ENCODE measurements at places on chromosomes 3 and 15.

DNA sequence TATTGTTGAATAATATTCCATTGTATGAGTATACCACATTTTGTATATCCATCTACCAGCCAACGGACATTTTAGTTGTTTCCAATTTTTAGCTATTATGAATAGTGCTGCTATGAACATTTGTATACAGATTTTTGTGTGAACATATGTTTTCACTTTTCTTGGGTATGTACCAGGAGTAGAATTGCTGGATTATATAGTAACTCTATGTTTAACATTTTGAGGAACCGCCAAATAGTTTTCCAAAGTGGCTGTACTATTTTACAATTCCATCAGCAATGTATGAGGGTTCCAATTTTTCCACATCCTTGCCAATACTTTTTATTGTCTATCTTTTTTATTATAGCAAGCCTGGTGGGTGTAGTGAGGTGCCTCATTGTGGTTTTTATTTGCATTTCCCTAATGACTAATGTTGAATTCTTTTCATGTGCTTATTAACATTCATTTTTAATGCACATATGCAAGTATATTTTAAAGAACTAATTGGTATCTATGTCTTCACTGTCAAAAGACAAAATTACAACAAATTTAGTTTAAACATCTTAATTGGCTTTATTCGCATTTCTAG is 77.5 kb upstream of the PIAS1 start:
- DNase-seq = no peak

DNA sequence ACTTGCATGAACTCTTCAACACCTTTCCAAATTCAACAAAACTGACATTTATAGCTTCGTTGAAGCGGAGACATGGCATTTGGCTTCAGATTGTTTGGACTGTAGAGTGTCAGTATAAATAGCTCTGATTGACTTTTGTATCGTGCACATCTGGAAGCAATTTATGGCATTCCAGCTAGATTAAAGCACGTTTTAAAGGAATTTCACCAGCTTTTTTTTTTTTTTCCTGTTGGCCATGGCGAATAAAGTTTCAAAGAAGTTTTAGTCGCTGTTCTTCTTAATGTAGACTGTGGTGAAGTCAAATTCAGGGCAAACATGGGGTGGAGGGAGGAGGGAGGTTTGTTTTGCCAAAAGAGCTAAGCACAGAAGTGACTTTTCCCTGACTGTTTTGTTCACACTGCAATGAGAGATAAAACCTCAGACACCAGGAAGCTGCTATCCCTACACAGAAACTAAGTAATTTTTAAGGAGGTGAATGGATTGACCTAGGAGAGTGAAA is 391.0 kb upstream of the RARB start:
- DNase-seq = no peak

DNA sequence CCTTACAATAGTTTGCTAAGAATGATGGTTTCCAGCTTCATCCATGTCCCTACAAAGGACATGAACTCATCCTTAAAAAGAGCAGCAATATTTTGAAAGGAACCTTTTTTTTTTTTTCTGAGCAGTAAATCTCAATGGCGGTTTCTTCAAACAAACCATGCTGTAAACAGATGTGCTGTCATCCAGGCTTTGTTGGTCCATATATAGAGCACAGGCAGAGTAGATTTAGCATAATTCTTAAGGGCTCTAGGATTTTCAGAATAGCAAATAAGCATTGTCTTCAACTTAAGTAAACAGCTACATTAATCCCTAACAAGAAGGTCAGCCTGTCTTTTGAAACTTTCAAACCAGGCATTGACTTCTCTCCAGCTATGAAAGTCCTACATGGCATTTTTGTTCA is 334.2 kb downstream of the SLC9A9 start:
- DNase-seq = no peak

- no peak for DNase-seq
Measured at GRCh38 chr15:89462198-89462912, 34.0 kb downstream of the RHCG start.

DNA sequence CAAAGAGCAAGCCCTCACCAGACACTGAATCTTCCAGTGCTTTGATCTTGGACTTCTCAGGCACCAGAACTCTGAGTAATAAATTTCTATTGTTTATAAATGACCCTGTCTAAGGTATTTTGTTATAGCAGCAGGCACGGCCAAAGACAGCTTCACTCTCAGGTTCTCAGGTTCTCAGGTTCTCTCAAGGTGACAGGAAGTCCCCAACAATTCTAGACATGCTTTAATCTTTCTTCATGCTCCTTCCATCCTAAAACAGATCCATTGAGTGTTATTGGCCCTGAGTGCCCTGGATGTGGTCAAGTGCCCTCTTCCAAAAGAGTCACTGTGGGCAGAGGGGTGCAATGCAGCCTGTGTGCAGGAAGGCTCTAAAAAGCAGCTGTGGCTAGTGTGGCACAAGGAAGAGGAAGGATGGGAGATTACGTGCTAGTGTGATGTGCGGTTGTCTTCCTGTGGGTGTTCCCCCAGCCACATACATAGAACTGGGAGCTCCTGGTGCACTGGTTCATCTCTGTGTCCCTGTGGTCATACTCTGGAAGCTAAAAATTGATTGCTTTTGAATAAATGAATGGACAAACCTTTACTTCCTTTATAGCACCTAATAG is 11.0 kb upstream of the RAB7A start:
- peak; percentile 56 for DNase-seq

DNA sequence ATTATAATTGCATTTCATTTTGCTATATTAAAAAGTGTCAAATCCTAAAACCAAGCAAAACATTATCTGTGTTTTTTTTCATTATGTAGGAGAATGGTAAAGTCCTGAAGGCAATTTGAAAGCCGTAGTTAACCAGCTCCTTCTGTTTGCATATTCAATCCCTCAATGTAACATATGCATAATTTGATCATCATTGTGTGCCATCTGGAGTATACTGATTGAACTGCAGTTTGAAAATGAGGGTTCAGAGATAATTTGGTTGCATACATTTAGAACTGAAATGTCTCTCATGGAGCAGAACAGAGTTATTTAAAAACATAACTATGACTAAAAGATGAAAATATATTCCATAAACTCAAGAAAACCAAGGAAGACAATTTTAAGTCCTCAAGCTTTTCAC is 518.6 kb downstream of the GBE1 start:
- no peak for DNase-seq

DNA sequence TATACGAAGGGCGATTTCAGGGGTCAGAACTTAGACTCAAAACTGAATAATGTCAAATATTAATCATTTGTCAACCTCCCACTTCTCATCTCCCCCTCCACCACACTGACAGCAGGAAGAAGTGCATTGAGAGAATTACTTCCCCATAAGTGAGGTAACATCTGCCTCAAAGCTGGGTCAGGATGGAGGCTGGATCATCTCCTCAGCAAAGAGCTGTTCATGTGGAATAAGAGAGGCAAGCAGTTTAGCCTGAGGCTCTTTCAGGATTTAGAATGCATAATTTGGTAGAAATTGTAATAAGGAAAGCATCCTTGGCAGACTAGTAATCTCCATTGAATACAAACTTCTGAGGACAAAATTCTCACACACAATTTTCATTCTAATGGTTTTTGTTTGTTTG is 512.1 kb downstream of the ROBO1 start:
- no peak for DNase-seq

DNA sequence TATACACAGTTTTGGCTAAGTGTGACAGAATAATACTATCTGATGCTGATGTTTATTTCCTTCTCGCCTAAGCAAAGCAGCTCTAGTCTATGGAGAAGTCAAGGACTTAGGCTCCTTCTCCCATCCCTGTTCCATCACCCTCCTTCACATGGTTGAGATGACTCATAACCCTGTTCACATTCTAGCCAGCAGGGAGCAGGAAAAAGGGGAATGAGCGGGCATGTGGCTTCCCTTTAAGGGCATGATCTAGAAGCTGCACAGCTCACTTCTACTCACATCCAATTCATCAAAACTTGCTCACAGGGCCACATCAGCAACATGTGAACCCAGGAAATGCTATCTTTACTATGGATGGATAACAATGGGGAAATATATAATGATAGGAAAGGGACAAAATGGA is 40.9 kb downstream of the CBLB start:
- no peak for DNase-seq

- no peak for DNase-seq
Measured at GRCh38 chr3:160114355-160114995, 110.7 kb upstream of the C3orf80 start.

GRCh38 chr3:3998140-3998922 is 199.1 kb downstream of the LRRN1 start:
- DNase-seq = no peak

DNA sequence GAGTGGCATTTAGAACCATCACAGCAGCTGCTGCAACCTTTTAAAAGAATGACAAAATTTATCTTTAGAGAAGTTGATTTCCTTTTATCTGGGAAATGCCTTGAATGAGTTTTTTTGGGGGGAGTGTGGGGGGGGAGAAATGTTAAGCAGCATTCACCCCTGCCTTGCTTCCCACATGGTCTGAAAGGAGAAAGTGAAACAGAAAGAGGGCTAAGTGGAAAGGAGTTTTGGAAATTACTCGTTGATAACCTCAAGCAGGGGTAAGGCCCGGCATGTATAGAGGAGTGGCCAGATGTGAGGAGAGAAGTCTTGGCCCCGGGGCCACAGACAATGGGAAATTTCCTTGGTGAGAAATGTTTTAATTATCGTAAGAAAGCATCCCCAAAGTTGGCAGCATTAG is 23.5 kb downstream of the B3GALNT1 start:
- no peak for DNase-seq

- no peak for DNase-seq
Measured at GRCh38 chr15:58528188-58528870, 96.5 kb downstream of the LIPC start.

- DNase-seq = no peak
Measured at GRCh38 chr3:9217784-9218513, 31.5 kb downstream of the SRGAP3 start.

DNA sequence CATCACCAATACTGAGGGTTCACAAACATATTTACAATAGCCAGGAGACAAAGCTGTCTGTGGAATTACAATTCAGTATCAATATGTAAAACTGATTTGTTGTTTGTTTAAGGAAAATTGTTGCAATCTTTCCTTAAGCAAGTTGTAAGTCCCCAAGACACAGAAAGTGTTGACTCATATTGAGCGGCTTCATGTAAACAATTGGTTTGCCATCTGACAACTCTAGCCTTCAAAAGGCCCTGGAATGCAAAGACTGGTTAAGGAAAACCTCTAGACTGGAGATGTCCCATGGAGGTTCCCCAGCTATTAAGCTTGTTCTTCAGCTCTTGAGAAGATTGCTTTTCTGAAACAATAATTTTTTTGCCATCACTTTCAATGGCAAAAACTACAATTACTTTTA is 283.7 kb upstream of the PROK2 start:
- no peak for DNase-seq

- DNase-seq = no peak
Measured at GRCh38 chr3:73280746-73281145, 219.3 kb downstream of the EBLN2 start.

DNA sequence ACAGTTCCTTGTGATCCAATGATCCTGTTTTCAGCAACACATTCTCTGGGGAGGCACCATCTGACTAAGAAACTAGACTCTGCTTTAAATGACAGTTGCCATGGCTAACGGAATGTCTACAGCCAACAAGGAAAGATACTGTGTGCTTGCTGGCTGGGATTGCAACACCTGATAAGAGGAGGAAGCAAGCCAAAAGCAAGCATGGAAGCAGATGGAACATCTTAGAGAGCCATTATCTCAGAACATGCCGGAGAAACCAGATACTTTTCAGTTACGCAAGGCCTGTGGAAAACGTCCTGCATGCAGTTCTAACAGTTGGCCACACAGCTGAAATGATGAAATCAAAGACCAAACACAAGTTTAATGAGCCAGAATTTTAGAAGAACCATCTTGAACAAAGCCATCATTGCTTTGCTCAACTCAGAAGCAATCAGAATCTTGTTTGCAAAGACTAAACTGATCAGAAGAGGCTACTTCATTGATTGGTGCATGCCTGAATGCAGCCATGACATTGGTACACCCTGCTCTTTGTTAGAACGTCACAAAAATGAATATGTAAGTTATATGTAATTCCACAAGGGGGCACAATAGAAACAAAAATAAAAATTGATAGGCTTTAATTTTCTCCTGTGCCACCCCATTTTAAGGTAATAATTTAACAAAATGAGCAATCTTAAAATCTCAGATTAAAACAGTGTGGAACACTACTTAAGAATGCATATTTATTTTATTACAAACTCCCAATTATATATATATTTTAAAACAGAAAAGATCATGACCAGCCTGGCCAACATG is 50.8 kb downstream of the GXYLT2 start:
- DNase-seq = no peak

GRCh38 chr3:135652388-135652787 is 313.1 kb upstream of the PPP2R3A start:
- DNase-seq = no peak

GRCh38 chr3:16311960-16312451 is 47.0 kb downstream of the OXNAD1 start:
- peak; percentile 54 for DNase-seq

Data from CD4-positive, alpha-beta T cell treated with Interleukin-15 for 1 hour (primary cell).